ENCODE measurements at places on chromosomes 13 and 19.

GRCh38 chr13:51643105-51643881 is 59.0 kb downstream of the WDFY2 start:
- DNase-seq = no peak

- DNase-seq = no peak
Observed at GRCh38 chr13:101258071-101258470, 158.2 kb downstream of the NALCN start.

DNA sequence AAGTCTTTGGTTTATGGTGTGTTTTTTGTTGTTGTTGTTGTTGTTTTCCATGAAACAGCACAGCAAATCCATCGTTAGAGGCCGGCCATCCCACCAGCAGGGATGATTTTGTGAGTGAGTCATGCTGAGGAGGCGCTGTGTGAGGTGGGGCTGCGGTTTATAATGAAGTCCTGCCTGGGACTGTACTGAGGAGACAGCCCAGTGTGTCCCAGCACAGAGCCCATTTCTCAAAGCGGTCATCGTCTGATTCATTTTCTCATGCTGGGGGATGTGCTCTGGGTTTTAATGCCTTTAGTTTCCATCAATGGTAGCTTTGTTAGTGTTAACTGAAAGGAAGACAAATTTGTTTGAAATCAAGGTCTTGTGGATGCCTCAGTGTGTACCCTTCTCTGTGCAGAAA is 129.3 kb upstream of the SERP2 start:
- peak; percentile 76 for DNase-seq

DNA sequence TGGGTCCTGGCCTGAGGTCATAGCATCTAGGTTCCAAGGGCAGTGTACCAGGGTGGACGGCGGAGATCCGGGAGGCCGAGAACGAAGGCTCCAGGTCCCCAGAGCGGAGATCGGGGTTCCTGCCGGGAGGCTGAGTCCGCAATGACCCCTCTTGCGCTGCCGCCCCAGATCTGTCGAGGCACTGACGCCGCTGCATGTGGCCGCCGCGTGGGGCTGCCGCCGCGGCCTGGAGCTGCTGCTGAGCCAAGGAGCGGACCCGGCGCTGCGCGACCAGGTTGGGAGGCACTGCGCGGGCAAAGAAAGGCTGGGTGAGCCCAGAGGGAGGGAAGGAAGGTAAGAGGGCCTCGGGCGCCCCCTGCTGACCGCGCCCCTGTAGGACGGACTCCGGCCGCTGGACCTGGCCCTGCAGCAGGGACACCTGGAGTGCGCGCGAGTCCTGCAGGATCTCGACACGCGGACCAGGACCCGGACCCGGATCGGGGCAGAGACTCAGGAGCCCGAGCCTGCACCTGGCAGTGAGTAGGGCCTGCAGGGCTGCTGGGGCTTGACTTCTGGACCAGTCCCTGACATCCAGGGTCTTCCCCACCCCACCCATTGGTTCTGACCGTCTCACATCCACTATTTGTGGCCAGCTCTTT is 906 bp downstream of the ANKLE1 start:
- DNase-seq = peak; percentile 78

DNA sequence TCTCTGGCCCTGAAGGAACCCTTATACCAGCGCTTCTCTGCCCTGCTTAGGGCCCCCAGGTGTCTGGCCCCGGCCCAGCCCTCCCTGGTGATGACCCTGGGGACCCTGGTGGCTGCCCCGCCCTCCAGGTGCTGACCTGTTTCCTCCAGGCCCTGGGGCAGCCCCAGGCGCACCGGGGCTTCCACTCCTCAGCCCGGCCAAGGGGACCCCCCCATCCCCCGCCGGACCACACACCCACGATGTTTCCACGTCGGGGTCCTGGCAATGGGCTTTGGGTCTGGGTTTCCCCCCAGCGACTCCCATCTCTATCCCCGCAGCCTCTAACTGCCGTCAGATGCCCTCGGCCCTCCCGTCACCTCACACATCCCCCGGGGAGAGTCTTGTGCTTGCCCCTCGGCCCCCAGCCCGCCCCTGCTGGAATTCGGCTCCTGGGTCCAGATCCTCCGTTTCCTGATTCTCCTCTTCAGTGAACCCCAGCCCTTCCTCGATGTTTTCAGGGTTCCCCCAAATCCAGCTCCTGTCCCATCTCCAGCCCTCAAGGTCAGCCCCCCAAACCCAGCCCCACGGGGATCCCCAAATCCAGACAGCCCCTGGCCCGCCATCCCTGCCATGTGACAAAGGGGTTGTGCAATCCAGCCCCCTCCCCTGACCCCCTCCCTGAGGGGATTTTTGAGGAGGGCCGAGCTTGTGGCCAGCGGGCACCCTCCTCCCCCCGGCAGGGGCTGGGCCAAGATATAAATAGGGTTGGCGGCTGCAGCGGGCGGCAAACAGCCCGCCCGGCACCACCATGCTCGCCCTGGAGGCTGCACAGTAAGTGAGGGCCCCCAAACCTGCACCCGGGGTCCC is at the start of gene SPIB:
SPIB (plus strand) TSS at position 763 of the 846 bp plus-strand sequence; CDS start at position 788, 25 bp downstream.
- DNase-seq = no peak
